Ovary (tissue), 10 donors: ENCODE measurements at places on chromosomes 5 and 9. TPM values are rescaled to one million over a fixed set of nuclear protein-coding genes. Genes with fewer than 3 reads are reported as not detected.

Gene PHF24
- 0.10 TPM for polyA plus RNA-seq

Gene CYLC2
- polyA plus RNA-seq, result not detected

Gene TRIM36
- polyA plus RNA-seq, result 2.6 TPM

Gene PCDHA5
- 0.07 TPM for polyA plus RNA-seq

Gene UNC5A
- polyA plus RNA-seq, result not detected

Gene OBP2B
- polyA plus RNA-seq, result not detected
